GM19239 (cell line): ENCODE measurements at places on chromosomes 7 and 10.
A peak's percentile ranks its signal among the peaks of the same experiment; 100 is the strongest.

GRCh38 chr7:92325858-92326257, 80.1 kb downstream of the ANKIB1 start:
- DNase-seq, result no peak

GRCh38 chr7:100085515-100085914, 3.3 kb upstream of the COPS6 start:
- DNase-seq, result no peak

- DNase-seq, result no peak
Measured at GRCh38 chr10:74186678-74187077, 35.7 kb downstream of the ADK start.

- peak; percentile 9 for DNase-seq
Measured at GRCh38 chr10:117373823-117374505, 1.3 kb downstream of the PDZD8 start.

GRCh38 chr10:3140280-3140679, 32.3 kb downstream of the PITRM1 start:
- DNase-seq, result no peak

- no peak for DNase-seq
Measured at GRCh38 chr7:128171-129080, 63.9 kb upstream of the FAM20C start.

DNA sequence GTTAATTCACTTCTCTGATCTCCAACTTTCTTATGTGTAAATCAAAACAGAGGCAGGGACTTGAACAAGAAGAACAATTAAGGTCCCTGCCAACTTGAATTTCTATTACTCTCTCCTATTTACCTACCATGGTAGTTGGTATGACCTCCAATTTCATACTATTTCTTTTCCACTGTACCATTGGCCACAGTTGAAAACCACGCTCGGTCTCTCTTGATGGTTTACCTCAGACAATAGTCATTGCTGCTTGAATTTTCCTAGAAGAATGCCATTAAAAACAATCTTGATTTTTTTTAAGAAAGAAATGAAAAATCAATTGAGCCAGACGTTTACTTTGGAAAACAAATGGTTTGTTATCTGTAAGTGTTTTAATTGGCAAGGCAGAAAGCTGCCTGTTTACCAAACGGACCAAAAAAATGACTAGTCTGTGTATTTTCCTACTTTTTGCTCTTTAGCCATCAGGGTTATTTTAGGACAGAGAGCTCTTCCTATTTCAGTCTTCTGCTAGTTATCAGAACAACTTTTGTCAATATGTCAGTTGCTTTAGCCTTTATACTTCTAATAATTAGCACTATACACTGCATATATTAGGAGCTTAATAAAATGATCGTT, 157.5 kb upstream of the PLXDC2 start:
- DNase-seq, result no peak

GRCh38 chr10:34721208-34721840, 93.8 kb downstream of the PARD3 start:
- DNase-seq, result no peak

GRCh38 chr7:120723465-120724385, 134.2 kb downstream of the TSPAN12 start:
- no peak for DNase-seq

GRCh38 chr7:33722383-33723101, 182.8 kb upstream of the BMPER start:
- no peak for DNase-seq

GRCh38 chr10:102243309-102243708, 2.0 kb upstream of the PITX3 start:
- DNase-seq, result no peak

DNA sequence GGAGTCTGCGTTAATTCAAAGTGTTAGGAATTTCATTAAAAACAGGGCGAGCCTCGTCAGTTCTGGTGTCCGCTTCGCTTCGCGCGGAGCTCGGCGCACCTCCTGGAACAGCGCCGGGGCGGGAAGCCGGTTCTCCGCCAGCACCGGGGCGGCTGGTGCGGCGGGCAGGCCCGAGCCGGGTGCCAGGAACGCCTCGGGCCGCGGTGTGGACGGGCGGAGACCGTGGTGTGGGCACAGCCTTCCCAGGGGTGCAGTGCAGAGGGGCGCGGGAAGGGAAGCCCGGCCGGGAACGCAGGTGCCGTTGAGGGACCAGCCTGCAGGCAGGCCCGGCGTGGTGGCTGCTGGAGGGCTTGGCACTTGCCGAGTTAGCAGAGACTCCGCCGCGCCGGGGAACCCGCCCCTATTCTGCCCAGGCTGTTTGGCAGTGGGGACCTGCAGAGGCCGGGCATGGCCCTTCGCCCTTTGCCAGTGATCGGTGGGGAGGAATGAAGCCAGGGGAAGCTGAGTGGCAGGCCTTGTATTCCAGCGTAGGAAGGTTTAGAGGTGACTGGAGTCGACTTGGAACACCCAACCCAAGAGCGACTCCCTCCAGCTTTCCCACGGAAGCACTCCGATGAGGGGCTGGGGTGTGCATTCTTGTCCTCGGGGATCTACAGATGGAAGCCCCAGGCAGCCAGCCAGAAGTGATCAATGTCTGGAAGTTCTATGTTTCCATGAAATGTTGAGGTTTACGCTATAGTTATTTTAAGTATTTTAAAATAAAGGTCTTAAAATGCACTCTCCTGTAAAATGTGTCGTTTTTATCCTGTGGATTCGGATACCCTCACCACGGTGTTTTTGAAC, 945 bp upstream of the RHEB start:
- no peak for DNase-seq

- no peak for DNase-seq
Measured at GRCh38 chr10:50540826-50541122, 83.0 kb downstream of the SGMS1 start.

GRCh38 chr7:128120116-128120515, 88.9 kb upstream of the LRRC4 start:
- no peak for DNase-seq

DNA sequence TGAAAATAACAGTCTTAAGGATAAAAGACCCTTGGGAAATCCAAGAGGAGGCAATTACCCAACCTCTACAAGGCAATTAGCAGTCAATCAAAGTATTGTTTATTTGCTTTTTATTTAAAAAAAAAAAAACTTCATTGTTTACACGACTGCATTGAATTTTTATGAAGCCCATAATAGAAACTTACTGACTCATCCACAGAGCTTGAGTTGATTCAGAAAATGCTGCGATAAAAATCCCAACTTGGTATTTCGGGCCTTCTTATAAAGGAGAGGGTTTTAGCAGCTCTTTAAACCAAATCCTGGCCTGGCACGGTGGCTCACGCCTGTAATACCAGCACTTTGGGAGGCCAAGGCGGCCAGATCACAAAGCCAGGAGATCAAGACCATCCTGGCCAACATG, 69.2 kb upstream of the PALS2 start:
- DNase-seq, result no peak

DNA sequence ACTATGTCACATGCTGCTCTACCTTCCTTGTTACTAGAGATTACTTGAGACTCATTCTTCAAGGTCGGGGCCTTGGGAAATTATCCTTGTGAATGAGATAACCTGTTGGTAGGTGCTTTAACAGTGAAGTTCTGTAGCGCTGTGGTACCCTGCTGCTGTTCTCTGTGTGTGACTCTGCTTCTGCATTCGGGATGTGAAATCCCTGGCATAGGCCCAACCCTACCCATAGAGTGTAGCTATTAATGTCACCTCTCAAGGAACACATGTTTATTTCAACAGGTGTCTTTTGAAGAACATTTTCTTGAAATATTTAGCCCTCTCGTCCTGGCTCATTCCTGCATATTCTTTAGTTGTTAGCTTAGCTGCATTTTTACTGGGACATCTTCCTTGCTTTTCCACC, 41.8 kb upstream of the TMEM236 start:
- no peak for DNase-seq

GRCh38 chr7:11923376-11923930, 91.5 kb upstream of the THSD7A start:
- DNase-seq, result no peak
